NCI-H748 treated with DMSO at 0.1 percent for 48 hours (cell line): ENCODE measurements at places on chromosomes 16 and 17.

- DNase-seq = no peak
Observed at GRCh38 chr16:1211451-1212268, 13.4 kb downstream of the TPSG1 start.

DNA sequence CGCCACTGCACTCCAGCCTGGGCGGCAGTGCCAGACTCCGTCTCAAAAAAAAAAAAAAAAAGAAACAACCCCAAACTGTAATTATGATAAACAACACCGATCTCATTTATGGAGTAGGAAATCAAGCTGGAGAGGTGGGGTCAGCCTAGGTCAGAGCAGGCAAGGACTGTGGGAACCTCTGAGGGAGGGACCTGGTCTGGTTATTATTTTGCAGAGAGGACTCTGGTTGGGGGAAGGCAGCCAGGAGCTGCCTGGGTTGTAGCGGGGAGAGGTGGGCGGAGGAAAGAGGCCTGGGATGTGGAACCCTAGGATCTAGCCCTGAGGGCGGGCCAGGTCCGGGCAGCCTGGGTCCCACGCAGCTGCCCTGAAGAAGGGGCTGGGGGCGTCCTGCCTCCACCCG is 10.9 kb upstream of the HS3ST6 start:
- no peak for DNase-seq

- no peak for DNase-seq
Observed at GRCh38 chr16:27334192-27334764, 20.5 kb downstream of the IL4R start.

- no peak for DNase-seq
Observed at GRCh38 chr16:3321816-3322215, 16.5 kb downstream of the ZNF75A start.

DNA sequence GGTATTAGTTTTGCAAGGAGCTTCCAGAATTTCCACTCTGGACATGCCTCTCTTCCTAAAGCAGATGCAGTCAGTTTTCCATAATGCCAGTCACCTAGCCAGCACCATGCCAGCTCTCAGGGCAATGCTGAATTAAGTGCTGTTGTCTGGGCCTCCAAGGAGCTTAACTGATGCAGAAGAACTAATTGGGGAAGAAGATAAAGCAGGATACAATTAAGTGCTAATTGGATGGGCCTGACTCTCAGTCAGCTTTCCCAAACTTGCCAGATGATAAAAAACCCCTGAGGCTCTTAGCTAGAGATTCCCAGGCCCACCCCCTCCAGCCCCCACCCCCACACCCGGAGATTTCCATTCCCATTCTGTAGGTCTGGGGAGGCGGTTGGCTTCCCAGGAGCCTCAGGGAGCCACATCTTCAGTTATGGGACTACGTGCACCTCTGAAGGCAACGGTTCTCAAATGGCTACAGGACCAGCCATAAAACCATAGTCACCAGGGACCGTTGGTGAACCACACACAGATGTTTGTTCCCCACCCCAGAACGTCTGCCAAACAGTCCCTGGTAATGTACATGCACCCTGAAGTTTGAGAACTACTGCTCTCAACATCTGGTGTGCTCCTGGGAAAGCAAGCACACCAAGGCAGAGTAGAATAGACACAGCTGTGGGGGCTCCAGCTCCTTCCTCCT is 499.1 kb upstream of the CDH5 start:
- no peak for DNase-seq

GRCh38 chr17:58184986-58185761 is 7.4 kb upstream of the EPX start:
- DNase-seq = no peak
